ENCODE measurements at places on chromosomes 12 and 14.

DNA sequence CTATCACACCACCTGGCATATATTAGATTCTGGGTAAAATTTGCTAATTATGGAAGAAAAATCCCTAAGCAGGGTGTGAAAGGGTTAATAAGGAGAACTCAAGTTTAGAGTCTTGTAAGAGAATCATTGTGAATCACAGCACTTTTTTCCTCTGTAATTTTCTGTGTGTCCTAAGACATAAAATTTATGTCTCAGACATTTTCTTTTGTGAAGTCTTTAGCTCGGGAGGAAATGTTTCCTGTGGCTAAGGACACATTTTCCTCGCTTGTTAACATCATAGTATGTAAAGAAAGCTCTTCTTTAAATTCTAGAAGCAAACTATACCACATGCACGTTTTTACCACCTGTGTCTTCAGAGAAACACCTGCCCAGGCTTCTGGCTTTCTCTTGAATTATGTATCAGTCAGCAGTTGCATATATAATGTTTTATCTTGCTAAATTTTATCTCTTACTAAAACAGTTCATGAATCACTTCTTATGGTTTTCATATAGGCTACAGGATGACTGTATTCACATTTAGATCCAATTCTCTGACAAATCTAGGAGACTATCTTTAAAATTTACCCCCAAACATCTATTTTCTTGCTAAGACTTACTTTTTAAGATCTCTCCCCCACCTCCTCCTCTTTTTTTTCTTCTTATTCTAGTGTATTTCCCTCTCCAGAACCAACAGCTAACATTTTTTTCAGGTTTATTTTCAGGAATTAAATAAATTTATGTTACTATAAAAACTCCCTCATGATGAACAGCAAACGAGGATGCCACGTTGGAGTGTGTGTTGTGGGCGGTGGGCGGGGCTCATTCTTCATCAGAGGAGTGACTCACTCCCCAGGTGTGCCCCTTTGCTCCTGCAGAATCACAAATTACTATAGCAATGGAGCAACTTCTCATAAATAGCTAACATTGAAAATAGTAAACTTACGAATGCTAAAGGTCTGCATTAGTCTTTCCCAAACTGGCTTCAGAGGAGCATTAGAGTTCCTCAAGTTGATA lies 11.6 kb upstream of the CSRP2 start:
- no peak for DNase-seq

GRCh38 chr12:53120685-53121525 lies 17.6 kb downstream of the SOAT2 start:
- DNase-seq = no peak

DNA sequence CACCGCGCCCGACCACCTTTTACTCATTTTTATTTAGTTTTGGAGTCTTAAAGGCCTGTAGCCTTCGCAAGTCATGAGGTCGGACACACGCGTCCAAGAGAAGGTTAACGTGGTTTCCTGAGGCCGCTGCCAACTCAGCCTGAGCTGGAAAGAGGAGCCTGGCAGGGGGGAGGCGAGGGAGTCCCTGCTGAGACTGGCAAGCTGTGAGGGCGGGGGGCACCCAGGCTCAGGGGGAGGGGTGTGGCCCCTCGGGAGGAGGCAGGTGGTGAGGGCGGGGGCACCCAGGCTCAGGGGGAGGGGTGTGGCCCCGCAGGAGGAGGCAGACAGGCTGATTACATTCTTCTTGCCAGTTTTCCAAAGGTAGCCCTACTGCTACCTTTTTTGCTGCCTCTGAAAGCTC lies 143.2 kb downstream of the PIWIL1 start:
- no peak for DNase-seq

- no peak for DNase-seq
These were observed 59.8 kb upstream of the MDM1 start for GRCh38 chr12:68391937-68392336.

DNA sequence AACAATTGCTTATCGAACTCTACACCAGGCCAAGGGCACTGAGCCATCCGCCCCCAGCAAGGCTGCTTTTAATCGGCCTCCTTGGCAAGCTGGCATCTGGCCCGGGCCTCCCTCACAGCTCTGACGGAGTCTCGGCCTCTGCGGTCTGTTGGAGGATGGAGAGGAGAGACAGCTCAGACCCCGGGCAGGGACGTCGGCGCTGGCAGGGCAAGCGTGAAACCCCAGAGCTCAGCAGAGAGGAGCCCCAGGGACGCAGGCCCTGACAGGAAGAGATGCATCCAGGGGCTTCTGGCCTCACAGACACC lies 17.5 kb downstream of the CAMKK2 start:
- no peak for DNase-seq

DNA sequence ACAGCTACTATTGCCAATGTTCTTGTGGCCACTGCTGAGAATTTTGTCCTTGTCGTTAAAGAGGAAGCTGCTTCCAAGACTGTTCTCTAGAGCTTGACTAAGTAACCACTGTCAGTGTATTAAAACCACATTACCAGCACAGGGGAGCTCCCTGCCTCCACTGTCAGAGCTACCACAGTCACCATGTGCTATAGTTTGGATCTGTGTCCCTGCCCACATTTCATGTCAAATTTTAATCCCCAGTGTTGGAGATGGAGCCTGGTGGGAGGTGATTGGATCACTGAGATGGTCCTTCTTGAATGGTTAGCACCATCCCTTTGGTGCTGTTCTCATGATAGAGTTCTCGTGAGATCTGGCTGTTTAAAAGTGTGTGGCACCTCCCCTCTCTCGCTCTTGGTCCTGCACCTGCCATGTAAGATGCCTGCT lies 23.2 kb upstream of the RAP1B start:
- DNase-seq = no peak

- DNase-seq = no peak
These were observed 6.1 kb downstream of the CD9 start for GRCh38 chr12:6206327-6206726.

DNA sequence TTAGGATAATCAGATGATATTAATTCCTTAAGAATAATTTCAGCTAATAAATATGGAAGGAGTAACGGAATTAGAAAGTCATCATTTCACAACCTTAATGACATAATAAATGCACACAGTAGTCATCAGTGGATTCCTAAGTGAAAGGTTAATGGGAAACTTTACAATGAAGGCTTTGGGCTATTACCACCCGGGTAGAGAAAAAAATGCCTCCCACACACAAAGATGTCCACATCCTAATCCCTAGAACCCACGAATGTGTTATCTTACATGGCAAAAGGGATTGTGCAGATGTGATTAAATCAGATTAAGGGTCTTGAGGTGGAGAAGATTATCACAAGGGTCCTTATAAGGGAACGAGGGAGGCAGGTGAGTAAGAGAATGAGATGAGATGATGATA lies 5.6 kb downstream of the TMED10 start:
- no peak for DNase-seq

DNA sequence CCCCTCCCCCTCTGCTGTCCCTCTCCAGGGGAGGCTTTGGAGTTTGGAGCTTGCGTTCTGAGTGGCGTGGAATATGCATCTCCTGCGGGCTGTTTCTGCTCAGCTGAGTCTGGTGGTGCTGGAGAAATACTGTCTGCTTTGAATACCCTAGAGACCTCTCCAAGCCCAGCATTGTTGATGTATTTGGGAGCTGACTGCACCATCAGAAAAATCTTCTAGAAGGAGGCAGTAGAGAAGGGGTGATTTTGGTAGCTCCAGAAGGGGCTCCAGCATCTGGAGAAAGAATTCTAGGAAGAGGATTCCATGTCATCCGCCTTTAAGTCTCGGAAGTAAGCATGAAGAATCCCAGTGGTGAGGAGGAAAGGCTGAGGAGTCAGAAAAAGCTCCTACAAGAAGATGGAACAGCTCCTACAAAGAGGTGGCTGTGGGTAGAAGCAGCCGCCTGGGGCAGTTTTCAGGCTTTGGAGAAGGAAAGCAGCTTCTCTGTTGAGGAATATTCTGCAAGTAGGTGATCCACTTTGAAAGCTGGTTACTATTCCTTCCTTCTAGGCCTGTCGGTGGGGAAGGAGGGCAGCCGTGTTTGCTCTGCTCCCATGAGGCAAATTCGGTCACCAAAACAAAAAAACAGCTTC lies 9.7 kb downstream of the MLXIP start:
- no peak for DNase-seq

DNA sequence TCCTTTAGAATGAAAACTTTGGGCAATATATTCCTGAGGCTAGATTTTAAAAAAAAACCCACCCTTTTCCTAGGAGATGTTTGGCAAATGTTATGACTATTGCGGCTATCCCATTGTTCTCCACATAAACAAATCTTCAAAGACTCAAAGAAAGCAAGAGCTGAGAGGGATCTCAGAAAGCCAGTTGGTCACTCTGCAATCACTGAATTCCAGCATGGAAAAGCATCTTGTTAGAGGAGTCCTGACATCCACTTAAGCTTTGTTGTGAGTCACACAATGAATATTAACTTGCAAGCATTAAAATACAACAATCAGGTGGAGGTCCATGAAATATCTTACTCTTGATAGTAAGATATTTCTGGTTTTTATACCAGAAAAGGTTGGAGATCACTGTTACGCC lies 11.0 kb upstream of the PTPRB start:
- no peak for DNase-seq

GRCh38 chr14:90062127-90062794 lies 467 bp downstream of the KCNK13 start:
- DNase-seq = no peak

- no peak for DNase-seq
These were observed 240.4 kb upstream of the DCN start for GRCh38 chr12:91422811-91423692.

- DNase-seq = no peak
These were observed 50.3 kb downstream of the ADAMTS20 start for GRCh38 chr12:43501703-43502102.

GRCh38 chr12:58870595-58870994 lies 49.7 kb downstream of the LRIG3 start:
- no peak for DNase-seq

DNA sequence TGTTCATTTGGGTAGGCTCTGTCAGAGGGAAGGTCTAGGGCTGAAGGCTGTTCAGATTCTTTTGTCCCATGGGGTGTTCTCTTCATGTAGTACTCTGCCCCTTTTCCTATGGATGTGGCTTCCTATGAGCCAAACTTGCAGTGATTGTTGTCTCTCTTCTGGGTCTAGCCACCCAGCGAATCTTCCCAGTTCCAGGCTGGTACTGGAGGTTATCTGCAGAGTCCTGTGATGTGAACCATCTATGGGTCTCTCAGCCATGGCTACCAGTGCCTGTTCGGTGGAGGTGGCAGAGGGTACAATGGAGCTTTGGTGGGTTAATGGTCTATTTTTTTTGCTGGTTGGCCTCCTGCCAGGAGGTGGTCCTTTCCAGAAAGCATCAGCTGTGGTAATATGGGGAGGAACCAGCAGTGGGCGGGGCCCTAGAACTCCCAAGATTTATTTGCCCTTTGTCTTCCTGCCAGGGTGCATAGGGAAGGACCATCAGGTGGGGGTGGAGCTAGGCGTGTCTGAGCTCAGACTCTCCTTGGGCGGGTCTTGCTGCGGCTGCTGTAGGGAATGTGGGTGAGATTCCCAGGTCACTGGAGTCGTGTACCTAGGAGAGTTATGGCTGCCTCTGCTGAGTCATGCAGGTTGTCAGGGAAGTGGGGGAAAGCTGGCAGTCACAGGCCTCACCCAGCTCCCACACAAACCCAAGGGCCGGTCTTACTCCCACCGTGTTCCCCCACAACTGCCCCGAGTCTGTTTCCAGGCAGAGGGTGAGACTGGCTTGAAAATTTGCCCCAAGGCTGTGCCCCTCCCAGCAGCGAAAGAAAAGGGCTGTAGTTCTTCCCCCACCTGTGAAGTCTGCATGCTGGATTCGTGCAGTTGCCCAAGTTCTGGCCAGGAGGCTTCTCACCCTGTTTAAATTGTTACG lies 17.5 kb downstream of the MTRFR start:
- DNase-seq = no peak

- DNase-seq = no peak
These were observed 15.7 kb upstream of the ESPL1 start for GRCh38 chr12:53252349-53252916.

DNA sequence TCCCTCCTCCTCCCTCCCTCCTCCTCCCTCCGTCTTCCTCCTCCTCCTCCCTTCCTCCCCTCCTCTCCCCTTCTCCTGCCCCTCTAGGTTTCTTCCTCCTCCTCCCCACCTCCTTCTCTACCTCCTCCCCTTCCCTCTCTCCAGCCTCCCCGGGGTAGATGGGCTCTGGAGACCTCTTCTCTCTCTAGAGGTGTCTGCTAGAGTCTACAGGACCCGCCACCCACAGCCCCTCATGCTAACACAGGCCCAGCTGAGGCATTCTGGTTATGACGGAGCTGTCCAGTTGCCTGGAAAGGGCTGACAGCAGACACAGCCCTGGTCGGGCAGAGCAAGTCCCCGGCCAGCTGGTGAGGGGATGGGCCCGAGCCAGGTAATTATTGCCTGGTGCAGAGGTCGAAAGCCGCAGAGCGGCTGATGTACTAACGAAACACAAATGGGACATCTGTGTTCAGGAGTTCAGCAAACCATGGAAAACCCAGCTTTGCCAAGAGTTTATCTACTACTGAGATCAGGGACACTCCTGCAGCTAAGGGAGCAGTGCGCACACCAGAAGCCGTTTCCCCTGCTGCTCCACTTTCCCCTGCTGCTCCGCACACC lies 96.2 kb downstream of the PAPOLA start:
- no peak for DNase-seq

- DNase-seq = no peak
These were observed 65.9 kb upstream of the CCDC198 start for GRCh38 chr14:57559576-57559975.

- DNase-seq = no peak
These were observed 439.4 kb downstream of the PDZRN4 start for GRCh38 chr12:41627476-41627875.

GRCh38 chr14:73221945-73222344 lies 15.4 kb upstream of the PAPLN start:
- no peak for DNase-seq

GRCh38 chr12:1836241-1836803 lies 16.0 kb downstream of the LRTM2 start:
- no peak for DNase-seq

- no peak for DNase-seq
These were observed 105.7 kb upstream of the RESF1 start for GRCh38 chr12:31853520-31853919.

DNA sequence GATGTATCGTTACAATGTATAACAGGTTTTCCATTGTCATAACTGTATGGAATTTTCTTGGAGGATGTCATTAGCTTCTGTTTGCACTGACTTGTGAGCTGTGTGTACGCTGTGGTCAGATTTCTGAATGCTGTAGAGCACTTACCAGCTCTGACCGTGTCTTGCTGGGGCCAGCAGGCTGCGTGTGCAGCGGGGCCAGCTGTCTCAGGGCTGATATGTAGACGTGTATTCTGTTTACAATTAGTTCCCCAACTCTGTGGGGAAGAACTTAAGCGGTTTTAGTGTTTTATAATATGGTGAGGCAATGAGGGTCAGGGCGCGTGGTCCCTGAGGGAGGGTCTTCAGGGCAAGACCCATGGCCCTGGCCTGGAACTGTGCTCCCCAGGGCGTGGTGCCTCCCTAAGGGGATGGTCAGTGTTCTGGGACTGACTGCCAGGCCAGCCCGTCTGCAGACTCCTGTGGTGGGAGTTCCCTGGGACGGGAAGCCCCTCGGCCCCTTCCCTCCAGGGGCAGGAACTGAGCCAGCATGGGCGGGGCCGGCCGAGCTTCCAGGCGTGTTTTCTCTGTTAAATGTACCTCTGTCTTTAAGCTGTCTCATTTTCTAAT lies 18.7 kb downstream of the XRCC3 start:
- no peak for DNase-seq
